ENCODE measurements at places on chromosomes 5 and 9.
A peak's percentile ranks its signal among the peaks of the same experiment; 100 is the strongest.

DNA sequence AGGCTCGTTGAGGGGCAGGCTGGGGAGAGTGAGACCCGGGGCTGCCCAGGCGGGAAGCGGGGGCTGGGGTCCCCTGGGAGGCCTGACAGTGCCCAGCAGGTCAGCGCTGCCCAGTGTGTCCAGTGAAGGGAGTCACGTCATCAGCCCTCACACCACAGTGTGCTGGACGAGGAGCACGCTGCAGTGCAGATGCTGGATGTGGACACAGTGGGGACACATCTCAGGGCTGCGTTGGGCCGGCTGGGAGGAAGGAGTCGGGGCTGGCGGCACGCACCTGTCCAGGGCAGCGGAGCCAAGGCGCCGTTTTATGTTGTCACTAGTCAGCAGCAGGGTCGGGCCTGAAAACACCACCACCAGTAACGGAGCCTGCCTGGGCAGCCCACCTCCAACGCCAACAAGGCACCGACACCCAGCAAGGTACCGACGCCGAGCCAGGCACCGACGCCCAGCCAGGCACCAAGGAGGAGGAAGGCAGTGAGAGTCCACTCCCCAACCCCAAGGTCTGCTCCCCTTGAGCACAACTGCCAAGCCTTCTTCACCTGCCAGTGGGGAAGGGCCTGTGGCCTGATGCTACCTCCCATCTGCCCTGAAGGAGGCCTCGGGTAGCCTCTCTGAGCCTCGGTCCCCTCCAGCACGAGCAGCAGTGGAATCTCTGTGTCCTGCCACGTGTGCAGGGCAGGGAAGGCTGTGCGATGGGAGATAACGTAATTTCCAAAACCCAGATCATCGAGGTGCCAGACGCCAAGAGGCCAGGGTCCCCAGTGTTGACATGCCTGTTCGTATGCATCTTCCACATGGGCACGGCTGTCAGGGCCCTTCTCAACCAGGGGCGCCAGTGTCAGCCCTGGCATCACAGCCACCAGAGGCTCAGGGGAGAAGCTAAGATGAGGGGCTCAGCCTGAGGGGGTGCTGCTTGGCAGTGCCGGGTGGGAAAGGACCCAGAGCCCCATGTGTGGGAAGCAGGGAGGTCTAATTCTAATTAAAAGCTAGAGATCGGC, 21.9 kb upstream of the NSMF start:
- no peak for DNase-seq

GRCh38 chr5:173582216-173583111, 34.0 kb downstream of the BOD1 start:
- DNase-seq: peak; percentile 44

DNA sequence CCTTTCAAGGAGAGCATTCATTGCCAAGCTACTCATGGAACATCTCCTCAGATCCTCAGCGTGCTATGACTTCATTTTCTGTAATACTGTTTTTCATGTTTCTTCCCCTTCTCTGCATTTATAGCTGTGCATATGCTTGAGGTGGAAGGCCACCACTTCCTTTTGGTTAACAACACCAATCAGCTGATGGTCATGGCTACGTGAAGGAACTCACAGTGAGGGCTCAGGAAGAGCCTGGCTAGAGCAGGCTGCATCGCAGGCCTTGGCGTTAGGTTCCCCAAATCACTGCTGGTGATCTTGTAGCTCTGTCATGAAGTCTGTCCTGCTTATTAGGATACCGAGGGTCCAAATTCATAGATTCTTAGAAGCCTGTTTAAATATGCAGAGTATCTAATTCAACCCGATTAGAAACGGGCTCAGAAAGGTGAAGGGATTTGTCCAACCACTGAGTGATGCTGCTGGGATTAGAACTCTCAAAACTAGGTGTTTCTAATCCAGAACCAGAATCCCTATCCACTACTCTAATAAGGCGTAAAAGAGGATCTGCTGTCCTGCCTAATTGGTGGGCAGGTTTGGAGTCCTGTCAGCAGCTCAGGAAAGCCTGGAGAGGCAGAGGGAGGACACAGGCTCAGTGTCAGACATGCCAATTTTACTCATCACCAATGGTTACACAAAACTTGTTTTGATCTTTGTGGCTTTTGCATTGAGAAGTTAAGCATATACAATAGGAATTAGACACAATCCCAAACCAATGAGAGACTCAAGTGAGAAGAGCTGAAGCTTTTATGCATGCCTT, 7.5 kb downstream of the SYK start:
- no peak for DNase-seq

GRCh38 chr9:90444609-90445204, 197.9 kb downstream of the DIRAS2 start:
- DNase-seq: no peak

GRCh38 chr5:137218471-137218870, 280.7 kb downstream of the SPOCK1 start:
- peak; percentile 44 for DNase-seq

- DNase-seq: no peak
Measured at GRCh38 chr5:111259636-111260035, 35.5 kb downstream of the CAMK4 start.

GRCh38 chr5:142671801-142672200, 14.1 kb downstream of the FGF1 start:
- DNase-seq: peak; percentile 75

GRCh38 chr5:168734119-168734518, 155.0 kb upstream of the PANK3 start:
- no peak for DNase-seq

- DNase-seq: no peak
Measured at GRCh38 chr5:161261668-161262323, 284.7 kb downstream of the GABRB2 start.

DNA sequence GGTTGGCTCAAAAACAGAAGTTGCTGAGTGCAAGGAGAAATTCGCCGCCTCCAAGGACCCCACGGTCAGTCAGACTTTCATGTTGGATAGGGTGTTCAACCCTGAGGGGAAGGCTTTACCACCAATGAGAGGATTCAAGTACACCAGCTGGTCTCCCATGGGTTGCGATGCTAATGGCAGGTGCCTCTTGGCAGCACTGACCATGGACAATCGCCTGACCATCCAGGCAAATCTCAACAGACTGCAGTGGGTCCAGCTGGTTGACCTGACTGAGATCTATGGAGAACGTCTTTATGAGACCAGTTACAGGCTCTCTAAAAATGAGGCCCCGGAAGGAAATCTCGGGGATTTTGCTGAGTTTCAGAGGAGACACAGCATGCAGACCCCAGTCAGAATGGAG, 7.7 kb downstream of the GTF3C4 start:
- no peak for DNase-seq

- no peak for DNase-seq
Measured at GRCh38 chr9:109479822-109480221, 18.3 kb downstream of the PTPN3 start.

GRCh38 chr5:26869781-26870180, 168.6 kb downstream of the CDH9 start:
- no peak for DNase-seq

GRCh38 chr9:92327283-92327850, 1.6 kb downstream of the CENPP start:
- DNase-seq: no peak

DNA sequence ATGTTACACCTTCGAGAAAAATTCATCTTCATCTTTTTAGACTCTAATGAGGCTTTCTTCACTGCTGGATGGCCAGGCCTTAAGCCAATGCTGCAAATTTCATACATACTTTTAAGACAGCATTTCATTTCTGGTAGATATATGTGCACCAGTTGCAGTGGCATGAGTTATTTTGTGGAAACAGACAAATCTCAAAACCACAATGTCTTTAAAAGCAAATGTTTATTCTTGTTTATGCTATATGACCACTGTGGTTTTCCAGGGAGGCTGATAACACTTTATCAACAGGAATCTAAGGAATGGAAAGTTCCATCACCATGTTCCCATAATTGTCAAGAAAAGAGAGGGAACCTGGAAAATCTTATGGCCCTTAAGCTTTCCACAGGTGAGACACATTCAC, 27.7 kb downstream of the CDH9 start:
- no peak for DNase-seq

DNA sequence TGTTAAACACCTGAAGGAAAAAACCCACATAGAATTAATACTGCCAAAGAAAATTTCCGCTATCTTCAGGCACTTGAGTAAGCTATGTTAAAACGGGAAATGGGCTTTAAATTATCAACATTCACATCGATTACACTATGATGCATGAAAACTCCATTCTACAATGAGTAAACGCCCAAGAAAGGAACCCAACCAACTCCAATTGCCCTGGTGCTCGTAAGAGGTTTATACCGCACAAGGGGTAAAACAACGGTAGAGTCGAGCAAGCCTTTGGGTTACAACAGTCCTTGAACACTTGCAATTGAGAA, 1.0 kb downstream of the AGTPBP1 start:
- no peak for DNase-seq

DNA sequence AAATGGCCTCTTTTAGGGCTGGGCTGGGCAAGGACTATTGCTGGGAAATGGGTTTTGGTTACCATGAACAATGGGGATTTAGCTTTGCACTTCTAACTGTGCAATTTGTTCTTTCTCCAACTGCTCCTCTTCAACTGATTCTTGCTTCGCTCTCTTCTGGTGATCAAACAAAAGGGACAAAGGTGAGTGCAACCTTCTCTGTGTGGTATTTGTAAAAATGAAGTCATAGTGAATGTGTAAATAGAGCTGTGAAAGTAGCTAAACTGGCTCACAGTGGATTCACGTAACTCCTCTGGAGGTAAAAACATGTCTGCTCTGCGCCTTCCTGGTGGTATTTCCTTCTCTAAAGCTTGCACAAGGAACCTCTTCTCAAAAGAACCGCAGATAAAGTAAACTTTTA, 20.9 kb upstream of the SPINK14 start:
- DNase-seq: no peak

DNA sequence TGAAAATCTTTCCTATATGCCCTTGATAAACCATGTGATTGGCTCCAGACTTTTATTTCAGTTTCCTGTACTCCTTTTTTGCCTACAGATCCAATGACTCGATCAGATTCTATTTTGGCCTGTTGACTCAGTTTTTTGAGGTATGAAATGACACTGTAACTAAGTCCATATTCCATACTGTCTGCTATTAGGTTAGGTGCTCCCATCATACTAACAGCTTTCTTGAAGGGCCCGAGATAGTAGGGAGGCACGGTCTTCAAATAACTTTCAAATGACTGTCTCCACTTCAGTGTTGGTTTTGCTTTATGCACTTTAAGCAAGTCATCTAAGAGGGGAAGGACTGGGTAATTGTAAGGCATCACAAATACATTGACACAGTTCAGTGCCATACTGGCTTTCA, 295.4 kb upstream of the DAB2 start:
- no peak for DNase-seq

GRCh38 chr9:16157216-16157615, 604.4 kb downstream of the CCDC171 start:
- no peak for DNase-seq

GRCh38 chr5:103546858-103547257, 15.7 kb downstream of the NUDT12 start:
- DNase-seq: no peak

DNA sequence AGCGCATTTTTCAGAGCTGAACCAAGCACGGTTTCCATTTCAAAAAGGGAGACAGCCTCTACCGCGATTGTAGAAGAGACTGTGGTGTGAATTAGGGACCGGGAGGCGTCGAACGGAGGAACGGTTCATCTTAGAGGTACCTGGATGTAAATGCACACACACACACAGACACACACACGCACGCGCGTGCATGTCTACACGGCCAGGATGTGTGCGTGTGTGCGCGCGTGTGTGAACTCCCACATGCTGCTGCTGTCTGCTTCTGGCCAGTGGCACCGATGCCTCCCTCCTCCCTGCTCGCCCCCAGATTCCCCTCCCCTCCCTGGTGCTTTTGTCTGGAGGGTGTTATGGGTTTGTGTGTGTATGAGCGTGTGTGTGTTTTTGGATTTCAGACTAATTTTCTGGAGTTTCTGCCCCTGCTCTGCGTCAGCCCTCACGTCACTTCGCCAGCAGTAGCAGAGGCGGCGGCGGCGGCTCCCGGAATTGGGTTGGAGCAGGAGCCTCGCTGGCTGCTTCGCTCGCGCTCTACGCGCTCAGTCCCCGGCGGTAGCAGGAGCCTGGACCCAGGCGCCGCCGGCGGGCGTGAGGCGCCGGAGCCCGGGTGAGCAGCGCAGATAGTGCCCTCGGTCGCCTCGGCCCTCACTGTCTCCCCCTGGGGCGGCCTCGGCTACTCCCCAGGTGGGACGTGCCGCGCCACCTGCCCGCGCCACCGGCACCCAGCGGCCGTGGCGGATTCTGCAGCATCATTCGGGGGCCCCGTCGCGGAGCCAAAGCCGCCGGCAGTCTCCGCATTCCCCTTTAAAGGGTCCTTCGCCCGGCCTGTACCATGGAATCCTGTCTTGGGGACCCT, at the start of gene NTRK2:
NTRK2 (plus strand) TSS at position 442 of the 850 bp plus-strand sequence. CDS start 1,020 bp downstream, outside the sequence.
- DNase-seq: peak; percentile 37

- peak; percentile 20 for DNase-seq
Measured at GRCh38 chr5:33227746-33228145, 213.0 kb upstream of the TARS1 start.

- no peak for DNase-seq
Measured at GRCh38 chr5:65832603-65833228, 93.7 kb upstream of the ERBIN start.

Data from adipocyte (in vitro differentiated cells).